Cerebellum (tissue), 4 donors: ENCODE measurements at places on chromosomes 7 and 10. TPM values are rescaled to one million over a fixed set of nuclear protein-coding genes. Genes with fewer than 3 reads are reported as not detected.

The OPALIN gene
- not detected for total RNA-seq

The VSIR gene
- total RNA-seq = 4.7 TPM

The PDE6C gene
- not detected for total RNA-seq

The AKAP9 gene
- 174 TPM for total RNA-seq

The TCAF2 gene
- 1.00 TPM for total RNA-seq

The PRXL2A gene
- total RNA-seq = 36.8 TPM

The EMX2 gene
- 0.09 TPM for total RNA-seq

The PNLIPRP3 gene
- total RNA-seq = not detected

The CHST3 gene
- total RNA-seq = 22.0 TPM

The PNLIPRP2 gene
- total RNA-seq = not detected

The GPR37 gene
- 10.7 TPM for total RNA-seq

The PFKFB3 gene
- 27.0 TPM for total RNA-seq

The TMEM213 gene
- not detected for total RNA-seq

The TRIM50 gene
- not detected for total RNA-seq

The VAX1 gene
- not detected for total RNA-seq

The THAP5 gene
- total RNA-seq = 34.8 TPM

The TMEM273 gene
- 2.8 TPM for total RNA-seq

The LIPJ gene
- 1.00 TPM for total RNA-seq

The CALY gene
- total RNA-seq = 6.6 TPM

The C10orf105 gene
- total RNA-seq = 1.00 TPM

The SKIDA1 gene
- 8.8 TPM for total RNA-seq

The PTER gene
- total RNA-seq = 0.45 TPM

The SPDYE16 gene
- total RNA-seq = 0.27 TPM

The FGFBP3 gene
- total RNA-seq = 23.3 TPM

The STRIP2 gene
- total RNA-seq = 4.9 TPM

The ITGB8 gene
- total RNA-seq = 82.5 TPM

The ERVW-1 gene
- not detected for total RNA-seq

The RAB11FIP2 gene
- total RNA-seq = 40.0 TPM
